ENCODE measurements at places on chromosomes 13 and 19.
A peak's percentile ranks its signal among the peaks of the same experiment; 100 is the strongest.

- peak; percentile 28 for DNase-seq
These were observed 3.9 kb downstream of the TMEM147 start for GRCh38 chr19:35549174-35549788.

- no peak for DNase-seq
These were observed 5.3 kb downstream of the ZIC5 start for GRCh38 chr13:99966064-99966805.

GRCh38 chr13:44746690-44747089 is 170.6 kb upstream of the TSC22D1 start:
- no peak for DNase-seq

DNA sequence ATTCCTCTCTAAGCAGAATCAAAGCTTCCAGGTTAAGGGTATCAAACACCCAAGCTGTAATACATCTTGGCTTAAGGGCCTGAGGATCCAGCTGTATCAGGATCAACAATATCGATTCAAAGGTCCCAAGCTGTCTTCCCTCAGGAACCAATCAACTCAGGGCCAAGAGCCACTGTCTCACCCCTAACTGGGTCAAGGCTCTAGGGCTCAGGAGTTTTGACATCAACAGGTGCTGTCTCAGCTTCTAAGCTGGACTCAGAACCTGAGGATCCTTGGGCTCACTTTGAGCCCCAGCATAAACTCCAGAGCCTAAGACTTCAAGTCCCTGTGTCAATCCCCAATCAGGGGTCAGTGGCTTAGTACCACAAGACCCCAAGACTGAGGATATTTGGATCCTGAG is 917 bp downstream of the FBXW9 start:
- DNase-seq: no peak

- no peak for DNase-seq
These were observed 36.5 kb downstream of the KL start for GRCh38 chr13:33052506-33053280.

GRCh38 chr19:33759356-33759755 is 37.3 kb upstream of the KCTD15 start:
- no peak for DNase-seq

DNA sequence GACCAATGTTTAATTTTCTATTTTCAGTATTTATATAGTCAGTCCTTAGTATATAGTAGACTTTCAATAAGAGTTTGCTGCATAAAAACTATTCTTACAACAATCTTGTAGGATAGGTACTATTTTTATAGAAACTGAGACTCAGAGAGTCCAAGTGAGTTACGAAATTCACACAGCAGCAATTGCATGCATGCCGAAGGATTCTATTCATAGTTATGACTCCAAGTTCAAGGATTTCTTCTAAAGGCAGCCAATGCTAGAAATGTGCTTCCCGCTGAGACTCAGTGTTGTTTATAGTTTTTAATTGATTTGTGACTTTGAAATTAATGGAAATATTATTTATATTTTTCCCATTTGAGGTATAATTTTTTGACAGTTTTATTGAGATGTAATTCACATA is 62.7 kb upstream of the CSNK1A1L start:
- no peak for DNase-seq

GRCh38 chr19:41909706-41910105 is 18.5 kb downstream of the ERFL start:
- DNase-seq: no peak

GRCh38 chr19:32464279-32464678 is 58.7 kb downstream of the DPY19L3 start:
- DNase-seq: no peak

- DNase-seq: no peak
These were observed 105.4 kb downstream of the WDFY2 start for GRCh38 chr13:51689663-51689996.

- DNase-seq: no peak
These were observed 1109.0 kb downstream of the UQCRFS1 start for GRCh38 chr19:28103921-28104320.

DNA sequence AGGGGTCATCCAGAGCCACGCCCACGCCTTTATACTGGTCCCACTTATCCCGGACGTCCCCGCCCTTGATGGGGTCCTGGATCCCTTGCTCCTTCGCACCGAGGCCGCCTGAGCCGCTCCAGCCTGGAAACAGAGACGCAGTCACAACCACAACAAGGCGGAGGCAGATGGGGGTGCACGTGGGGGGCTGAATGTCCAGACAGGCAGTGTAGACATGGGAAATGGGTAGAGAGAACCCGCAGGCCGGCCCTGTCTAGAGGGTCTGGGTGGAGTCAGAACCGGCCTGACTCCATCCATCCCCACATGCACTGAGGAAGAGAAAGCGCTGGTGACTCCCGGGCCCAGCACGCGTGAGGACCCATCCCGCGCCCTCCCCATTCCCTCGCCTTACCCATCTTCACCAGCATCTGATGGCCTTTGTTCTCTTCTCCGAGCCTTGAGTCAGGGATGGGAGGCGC is 23.0 kb downstream of the CHERP start:
- no peak for DNase-seq

GRCh38 chr19:18232540-18233223 is 6.4 kb upstream of the PDE4C start:
- no peak for DNase-seq

DNA sequence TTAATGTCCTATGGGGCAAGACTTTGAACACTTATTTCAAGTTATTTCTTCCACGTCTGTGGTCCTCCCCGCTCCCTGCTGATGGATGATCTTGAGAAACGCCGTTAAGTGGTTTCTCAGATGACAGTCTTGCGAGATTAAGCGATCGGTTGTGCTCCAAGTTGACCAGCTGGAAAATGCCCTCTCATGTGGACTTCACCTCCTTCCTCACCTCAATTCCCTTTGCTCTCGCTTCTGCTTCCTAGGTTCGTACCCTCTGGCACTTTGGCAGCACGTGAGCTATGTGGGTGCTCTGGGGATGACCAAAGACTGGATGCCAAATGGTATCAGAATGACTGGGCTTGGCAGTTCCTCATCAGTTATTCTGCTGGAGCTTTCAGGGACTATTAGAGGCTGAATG is 480.0 kb downstream of the ZNF536 start:
- no peak for DNase-seq

DNA sequence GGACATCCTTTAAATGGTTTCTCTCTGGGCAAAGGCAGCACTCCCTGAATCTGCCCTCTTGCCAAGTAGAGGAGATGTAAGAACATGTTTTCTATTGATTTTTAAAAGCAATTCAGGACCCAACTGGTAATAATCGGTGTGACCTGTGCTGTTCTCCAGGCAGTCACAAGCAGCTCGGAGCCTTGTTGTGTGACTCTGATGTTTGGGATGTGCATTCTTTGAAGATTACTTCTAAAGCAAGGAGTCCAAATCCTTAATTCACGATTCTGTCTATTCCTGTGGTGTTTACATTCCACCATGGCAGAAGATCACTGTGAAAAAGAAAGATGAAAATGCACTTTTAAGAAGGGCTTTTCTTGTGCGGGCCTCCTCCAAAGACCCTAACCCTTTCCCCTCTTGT is 122.3 kb upstream of the ZNF536 start:
- no peak for DNase-seq

- no peak for DNase-seq
These were observed 4.8 kb upstream of the TM9SF2 start for GRCh38 chr13:99496184-99497142.

- DNase-seq: no peak
These were observed 18.7 kb downstream of the ZNF586 start for GRCh38 chr19:57788114-57788692.

GRCh38 chr19:35518313-35518712 is 4.9 kb upstream of the DMKN start:
- no peak for DNase-seq

DNA sequence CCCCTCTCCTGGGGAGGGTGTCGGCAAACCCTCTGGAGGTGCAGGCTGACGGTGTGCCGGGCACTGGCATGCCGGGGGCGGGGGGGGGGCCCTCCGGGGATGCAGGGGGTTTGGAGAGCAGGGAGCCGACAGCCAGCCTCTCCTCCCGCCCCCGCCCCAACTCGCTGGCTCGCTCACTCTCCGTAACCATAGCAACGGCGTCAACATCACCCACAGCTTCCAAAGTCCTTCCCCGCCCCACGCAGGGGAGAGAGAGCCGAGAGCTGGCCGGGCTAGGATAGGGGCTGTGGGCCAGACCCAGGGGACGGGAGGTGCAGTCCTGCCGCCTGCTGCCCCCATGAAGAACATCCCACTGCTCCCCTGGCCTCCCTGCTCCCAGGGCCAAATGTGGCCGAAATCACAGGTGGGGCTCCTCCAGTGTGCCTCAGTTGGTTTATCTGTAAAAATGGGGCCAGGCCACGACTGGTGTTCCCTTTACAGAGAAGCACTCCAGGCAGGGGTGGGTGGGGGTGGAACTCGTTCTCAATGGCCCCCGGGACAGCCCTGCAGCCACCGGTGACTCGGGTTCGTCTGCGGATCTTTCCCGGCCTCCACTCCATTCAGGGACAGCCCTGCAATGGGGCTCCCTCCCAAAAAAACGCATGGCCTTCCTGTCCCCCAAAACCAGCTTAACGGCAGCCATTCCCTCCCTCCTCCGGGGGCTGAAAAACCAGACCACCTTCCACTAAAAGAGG is 3.2 kb downstream of the KLF16 start:
- no peak for DNase-seq

- DNase-seq: peak; percentile 84
These were observed 770 bp upstream of the KMT2B start for GRCh38 chr19:35716801-35717664.

DNA sequence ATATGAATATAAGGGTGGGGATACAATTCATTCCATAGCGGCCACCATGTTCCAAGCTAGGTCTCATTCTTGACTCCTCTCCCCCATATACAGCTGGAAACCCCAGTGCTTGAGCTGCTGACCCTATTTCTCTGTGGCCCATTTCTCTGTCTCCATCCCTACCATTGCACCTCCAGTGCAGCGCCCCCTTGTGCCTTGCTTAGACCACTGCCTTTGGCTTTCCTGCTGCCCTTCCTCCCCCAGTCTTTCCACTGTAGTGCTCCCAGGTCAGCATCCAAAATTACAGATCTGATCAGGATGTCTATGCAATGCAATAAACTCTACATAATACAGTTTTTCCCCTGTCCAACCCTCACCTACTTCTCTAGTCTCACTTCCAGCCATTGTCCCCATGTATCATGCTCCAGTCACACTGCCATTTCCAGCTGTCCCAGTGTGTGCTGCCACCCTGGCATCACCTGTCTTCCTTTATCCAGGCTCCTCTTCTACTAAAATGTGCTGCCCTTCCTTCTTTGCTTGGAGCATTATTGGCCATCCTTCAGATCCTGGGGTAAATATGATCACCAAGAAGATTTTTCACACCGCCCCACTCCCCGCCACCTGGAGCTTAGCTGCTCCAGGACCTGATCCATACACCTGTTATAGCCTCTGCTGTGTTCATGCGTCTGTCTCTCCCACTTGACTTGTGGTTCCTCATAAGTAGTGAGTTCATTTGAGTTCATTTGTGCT is 199.4 kb upstream of the IPO5 start:
- no peak for DNase-seq

GRCh38 chr19:7619671-7620441 is 9.5 kb downstream of the XAB2 start:
- DNase-seq: no peak

DNA sequence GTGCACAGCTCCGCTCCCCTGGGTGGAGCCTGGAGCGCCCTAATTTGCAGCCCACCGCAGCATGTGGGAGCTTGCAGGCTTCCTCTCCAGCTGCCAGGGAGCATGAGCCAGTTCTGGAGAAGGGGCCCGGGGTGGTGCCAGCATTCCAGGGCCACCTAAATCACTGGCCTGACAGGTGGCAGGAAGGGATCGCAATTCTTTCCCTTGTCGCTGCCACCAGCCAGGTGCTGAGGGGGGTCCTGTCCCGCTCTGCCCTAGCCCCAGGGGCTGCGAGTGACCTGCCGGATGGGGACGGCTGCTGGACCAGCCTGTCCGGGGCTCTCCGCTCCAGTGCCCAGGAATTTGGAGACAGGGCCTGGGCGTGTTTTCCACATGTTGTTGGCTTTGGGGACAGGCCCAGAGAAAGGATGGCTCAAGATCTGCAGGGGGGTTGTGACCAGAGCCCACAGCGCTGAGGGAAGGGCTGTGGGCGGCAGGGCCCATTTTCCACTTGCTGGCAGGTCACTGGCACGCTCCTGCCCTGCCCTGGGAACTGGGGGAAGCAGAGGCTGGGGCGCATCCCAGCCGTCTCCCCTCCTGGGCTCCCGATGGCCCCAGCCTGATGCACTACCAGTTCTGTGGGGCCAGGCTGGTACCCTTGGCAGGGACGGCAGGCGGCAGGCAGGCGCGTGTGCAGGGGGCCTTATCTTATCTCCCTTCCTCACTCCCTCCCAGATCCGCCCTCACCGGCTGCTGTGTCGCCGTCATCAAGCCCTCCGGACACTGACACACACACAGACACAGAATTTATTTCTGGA is 9.5 kb downstream of the NDUFA11 start:
- DNase-seq: no peak

GRCh38 chr19:50877338-50877737 is 4.1 kb downstream of the KLK2 start:
- no peak for DNase-seq

- no peak for DNase-seq
These were observed at the start of gene CLEC11A for GRCh38 chr19:50723069-50723468. TSS of gene CLEC11A (plus strand) at chr19:50723364. CDS start at chr19:50723526, 162 bp downstream.

GRCh38 chr13:112874751-112875300 is 94.2 kb upstream of the MCF2L start:
- no peak for DNase-seq

DNA sequence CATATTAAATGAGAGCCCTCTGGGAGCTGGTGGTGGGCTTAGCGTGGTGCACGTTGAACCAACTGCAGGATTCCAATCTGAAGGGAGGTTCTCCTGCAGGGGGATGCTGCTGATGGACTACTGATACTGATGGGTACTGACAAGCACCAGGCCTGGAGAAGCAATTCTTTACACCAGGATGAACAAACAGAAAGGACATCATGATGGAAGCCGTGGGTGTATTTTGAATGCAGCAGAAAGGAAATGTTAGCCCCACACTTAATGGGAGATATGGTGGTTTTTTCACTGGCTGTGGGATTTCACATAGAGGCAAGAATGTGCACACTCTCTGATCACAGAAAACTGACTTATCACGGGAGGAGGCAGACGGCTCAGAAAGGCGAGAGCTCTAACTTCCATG is 299.7 kb downstream of the TEX29 start:
- DNase-seq: no peak

- DNase-seq: no peak
These were observed 51.6 kb downstream of the RFX2 start for GRCh38 chr19:6058518-6059201.

DNA sequence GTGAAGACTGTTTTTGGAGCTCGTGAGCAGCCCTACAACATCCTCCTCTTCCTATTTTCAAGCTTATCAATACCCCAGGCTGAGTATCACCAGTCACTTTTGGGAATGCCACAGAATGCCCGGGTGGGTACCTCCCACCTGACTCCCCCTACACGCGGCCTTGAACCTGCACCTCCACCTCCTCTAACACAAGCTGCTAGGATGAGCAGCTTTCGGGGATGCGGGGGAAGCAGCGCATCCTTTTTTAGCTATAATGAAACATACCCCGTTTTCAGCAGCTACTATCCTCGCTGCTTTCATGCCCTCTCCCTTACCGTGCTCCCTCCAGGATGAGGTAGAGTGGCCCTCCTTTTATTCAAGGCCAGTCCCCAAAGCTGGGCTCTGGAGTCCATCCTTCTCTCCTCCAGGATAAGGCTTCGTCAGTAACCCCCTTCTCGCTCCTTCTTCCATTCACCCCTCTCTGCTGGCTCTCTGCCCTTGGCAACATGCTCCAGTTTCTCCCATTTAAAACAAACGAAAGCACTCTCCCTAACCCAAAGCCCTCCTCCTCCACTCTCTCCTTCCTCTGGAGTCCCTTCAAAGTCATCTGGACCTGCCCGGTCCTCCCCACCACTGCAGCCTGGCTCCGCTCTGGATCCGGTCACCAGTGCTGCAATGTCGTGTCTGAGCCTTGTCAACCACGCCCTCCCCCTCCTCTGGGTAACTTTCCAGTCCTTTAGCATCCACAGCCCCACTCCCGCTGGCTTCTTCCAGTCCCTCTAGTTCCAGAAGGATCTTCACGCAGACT is 55.3 kb downstream of the STK24 start:
- no peak for DNase-seq

All from NCI-H2029 treated with DMSO at 0.1 percent for 48 hours (cell line).